ENCODE measurements at places on chromosomes 4 and X. TPM values are rescaled to one million over a fixed set of nuclear protein-coding genes. Genes with fewer than 3 reads are reported as not detected.
A peak's percentile ranks its signal among the peaks of the same experiment; 100 is the strongest.

DNA sequence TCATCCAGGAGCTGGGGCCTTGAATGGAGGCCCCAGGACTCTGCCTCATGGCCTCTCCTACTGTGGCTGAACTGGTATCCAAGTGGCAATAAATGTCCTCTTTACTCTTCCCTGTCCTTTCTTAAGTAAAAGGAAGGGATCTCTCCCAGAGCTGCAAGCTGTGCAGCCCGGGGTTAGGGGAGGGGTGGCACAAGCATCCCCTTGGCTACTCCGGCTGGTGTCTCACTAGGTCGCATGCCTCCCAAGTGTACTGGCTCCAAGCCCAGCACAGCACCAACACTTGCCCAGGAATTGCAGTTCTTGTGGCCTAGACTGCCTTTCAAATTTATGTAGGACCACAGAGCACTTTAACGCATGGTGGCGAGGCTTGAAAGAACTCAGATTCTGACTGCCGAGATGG is 44.7 kb upstream of the MED14 start:
- DNase-seq = no peak

DNA sequence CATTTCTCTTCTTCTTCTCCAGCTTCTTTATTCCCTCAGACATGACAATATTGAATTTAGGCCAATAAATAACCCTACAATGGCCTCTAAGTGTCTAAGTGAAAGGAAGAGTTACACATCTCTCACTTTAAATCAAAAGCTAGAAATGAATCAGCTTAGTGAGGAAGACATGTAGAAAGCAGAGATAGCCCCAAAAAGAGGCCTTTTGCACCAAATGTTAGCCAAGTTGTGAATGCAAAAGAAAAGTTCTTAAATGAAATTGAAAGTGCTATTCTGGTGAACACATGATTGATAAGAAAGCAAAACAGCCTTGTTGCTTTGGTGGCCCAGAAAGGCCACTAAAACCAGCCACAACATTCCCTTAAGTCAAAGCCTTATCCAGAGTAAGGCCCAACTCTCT is 146.2 kb upstream of the HHIP start:
- no peak for DNase-seq

DNA sequence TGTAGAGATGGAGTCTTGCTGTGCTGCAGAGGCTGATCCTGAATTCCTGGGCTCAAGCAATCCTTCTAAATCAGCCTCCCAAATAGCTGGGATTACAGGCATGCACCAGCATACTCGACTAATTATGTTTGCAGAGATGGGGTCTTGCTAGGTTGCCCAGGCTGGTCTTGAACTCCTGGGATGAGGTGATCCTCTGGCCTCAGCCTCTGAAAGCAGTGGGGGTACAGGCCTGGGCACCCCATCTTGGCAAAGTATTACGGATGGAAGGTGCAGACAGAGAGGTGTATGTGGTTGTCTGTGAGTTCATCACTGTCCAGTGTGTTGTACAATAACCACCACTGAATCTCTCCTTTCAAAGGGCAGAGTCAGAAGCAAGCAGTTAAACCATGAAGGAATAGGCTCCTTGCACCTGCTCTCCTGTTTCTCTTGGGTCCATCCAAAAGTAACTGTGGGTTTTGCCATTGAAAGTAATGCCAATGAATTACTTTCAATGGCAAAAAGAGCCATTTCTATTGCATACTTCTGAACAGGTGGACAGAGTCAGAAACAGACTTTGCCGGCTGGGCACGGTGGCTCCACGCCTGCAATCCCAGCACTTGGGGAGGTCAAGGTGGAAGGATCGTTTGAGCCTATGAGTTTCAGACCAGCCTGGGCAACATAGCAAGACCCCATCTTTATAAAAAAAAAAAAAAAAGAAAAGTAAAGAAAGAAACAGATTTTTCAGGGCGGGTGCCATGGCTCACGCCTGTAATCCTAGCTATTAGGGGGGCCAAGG is 7.0 kb upstream of the AKAP17A start:
- no peak for DNase-seq

- DNase-seq = no peak
Observed at GRCh38 chr4:184825141-184825895, 450 bp downstream of the ACSL1 start.

Gene VSIG4
- total RNA-seq = not detected

- DNase-seq = peak; percentile 39
Observed at GRCh38 chr4:107037199-107037584, 1.1 kb upstream of the DKK2 start.

GRCh38 chrX:10110316-10110935 is 46.3 kb upstream of the CLCN4 start:
- DNase-seq = no peak

GRCh38 chr4:71254451-71255012 is 84.3 kb upstream of the SLC4A4 start:
- peak; percentile 23 for DNase-seq

GRCh38 chr4:78781924-78782323 is 5.8 kb downstream of the BMP2K start:
- no peak for DNase-seq

DNA sequence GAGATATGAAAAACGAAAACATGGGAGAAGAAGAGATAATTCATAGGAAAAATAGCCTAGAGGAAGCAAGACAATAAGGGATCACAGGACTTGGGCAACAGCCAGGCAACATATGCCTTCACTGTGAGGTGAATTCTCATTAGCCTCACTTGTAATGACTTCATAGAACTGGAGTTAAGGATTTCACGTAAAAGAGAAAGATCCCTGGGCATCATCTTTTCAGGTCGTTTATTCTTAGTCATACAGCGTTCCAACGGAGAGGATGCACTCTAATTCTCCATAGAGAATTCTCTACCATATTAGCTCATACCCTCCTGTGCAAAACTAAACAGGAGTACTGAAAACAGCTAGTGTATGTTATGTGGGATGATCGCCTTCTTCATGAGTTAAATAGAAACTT is 1.4 kb downstream of the PRKG2 start:
- DNase-seq = no peak

GRCh38 chr4:76804096-76804495 is 93.8 kb downstream of the SOWAHB start:
- peak; percentile 54 for DNase-seq

GRCh38 chr4:116469582-116469981 is 615.8 kb downstream of the TRAM1L1 start:
- DNase-seq = no peak

Gene ARSJ
- 46.1 TPM for total RNA-seq

Gene RS1
- total RNA-seq = not detected

Gene TMEM144
- total RNA-seq = 7.9 TPM

DNA sequence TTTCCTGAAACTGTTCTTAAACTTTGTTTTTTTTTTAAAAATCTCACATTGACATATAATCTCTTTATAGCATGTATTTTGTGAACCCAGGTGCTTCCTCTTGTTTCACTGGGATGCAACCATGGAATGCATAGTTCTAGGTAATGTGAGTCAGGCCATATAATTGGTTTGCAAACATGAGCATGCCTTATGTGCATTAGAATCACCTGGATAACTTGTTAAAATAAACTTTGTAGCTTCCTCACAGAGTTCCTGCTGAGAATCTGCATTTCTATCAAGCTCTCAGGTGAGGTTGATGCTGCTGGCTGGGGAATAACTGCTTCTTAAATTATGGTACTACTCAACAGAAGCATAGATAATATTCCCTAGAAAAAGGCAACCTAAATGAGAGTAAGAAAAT is 940.3 kb upstream of the LCORL start:
- DNase-seq = no peak

Gene NHS
- 0.23 TPM for total RNA-seq

Gene MMRN1
- not detected for total RNA-seq

Gene CT45A5
- total RNA-seq = not detected

Gene MAGEB2
- total RNA-seq = not detected

Gene PKD2
- 42.1 TPM for total RNA-seq

DNA sequence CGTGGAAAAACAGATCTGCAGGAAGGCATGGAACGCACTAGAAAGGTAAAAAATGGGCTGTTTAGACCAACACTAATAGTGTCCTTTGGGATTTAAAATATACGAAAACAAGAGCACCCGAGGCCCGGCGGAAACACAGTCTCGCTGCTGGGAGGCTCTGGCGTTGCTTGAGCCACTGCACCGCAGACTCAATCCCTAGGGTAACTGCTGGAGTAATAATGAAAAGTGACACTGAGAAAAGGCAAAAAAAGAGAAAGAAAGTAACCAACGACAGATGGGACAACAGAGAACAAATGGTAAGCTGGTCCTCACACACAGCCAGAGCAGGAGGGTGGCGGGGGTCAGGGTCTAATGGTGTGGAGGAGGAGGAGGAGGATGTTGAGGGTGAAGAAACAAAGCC is 15.4 kb downstream of the IRAK1 start:
- DNase-seq = no peak

Gene PHKA2
- total RNA-seq = 5.9 TPM

DNA sequence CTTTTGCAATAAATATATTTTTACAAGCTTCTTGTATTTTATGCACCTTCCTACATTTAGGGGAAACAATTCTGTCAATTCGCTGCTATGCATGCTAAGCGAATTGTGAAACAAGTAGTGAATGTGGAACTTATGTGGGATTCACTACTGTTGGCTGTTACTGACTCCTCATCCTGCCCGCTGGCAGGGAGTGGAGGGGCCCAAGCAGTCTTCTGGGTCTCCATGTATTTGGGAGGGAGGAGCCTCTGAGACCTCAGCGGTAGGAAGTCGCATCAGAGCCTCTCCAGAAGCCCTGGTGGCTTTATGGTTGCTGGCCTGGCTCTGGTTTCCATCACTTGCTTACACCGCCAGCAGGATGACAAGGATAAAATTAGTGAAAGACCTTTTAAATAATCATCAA is 3.7 kb upstream of the SETD7 start:
- DNase-seq = no peak

- DNase-seq = peak; percentile 7
Observed at GRCh38 chr4:33696041-33696440, 2548.3 kb downstream of the ARAP2 start.

DNA sequence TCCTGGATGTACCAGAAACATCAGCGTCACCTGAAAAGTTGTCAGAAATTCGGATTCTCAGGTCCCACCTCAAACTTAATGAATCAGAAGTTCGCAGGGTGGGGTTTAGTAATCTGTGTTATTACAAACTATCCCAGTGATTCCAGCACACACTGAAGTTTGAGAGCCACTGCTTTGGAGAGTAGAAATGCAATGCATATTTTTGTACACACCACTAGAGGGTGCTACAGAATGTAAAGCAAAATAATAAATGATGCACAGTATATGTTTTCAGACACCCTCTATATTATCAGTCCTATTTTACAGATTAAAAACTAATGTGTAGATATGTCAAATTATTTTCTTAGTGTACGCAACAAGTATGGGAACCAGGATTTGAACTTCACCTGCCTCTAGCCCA is 2.4 kb upstream of the MORF4L2 start:
- DNase-seq = peak; percentile 30

Gene IDH3G
- 83.6 TPM for total RNA-seq

- peak; percentile 85 for DNase-seq
Observed at GRCh38 chr4:157045507-157046127, 30.3 kb upstream of the GLRB start.

Gene KCND1
- 0.32 TPM for total RNA-seq

DNA sequence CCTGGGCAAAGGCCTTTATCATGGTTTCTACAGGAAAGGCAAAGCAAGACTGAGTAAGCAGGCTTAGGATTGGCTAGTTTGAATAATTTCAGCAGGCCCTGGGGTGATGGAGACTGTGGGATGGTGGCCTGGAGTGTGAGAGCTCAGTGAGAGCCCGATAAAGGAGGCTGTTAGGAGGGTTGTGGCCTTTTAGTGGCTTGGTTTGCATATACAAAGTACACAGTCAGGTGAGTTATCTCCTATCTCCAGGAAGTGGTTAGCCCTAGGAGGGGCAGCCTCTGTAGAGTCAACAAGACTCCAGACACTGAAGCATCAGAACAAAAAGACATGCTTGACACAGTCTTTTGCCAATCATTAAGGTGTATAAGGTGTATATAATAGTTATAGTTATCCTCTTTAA is 157.2 kb downstream of the CFAP299 start:
- no peak for DNase-seq

Gene DGKK
- total RNA-seq = not detected

Gene SMIM31
- total RNA-seq = not detected

Data from LHCN-M2 (cell line).